Activated T-helper 2 cell treated with anti-CD3 and anti-CD28 coated beads, Interferon-gamma antibody, Interleukin-2, Interleukin-4, amounts not matched to agents 10 μg/mL and 5 μg/mL and 100 μg/mL, durations not matched to agents 14 hours and 24 hours and 36 hours (primary cell): ENCODE measurements at places on chromosomes 3 and 15. TPM values are rescaled to one million over a fixed set of nuclear protein-coding genes. Genes with fewer than 3 reads are reported as not detected.

The STRA6 gene
- total RNA-seq: not detected in 2 replicates

DNA sequence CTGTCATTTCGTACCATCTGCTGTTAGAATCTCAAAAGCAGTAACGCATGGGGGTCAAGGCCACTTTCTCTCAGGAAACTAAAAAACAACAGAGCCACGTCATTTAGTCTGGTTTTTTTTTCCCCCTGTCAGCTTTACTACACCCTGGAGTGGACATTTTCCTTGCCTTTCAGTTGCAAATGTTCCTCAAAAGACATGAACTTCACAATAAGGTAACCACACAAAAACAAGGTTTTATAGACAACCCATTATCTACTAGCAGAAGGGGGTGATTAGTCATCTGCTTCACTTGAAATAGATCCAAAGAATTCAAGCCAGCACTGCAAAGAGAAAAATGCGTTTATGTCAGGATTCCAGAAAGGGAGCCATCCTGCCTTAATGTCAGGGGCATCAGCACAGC, 171.8 kb upstream of the CDIN1 start:
- DNase-seq: no peak

DNA sequence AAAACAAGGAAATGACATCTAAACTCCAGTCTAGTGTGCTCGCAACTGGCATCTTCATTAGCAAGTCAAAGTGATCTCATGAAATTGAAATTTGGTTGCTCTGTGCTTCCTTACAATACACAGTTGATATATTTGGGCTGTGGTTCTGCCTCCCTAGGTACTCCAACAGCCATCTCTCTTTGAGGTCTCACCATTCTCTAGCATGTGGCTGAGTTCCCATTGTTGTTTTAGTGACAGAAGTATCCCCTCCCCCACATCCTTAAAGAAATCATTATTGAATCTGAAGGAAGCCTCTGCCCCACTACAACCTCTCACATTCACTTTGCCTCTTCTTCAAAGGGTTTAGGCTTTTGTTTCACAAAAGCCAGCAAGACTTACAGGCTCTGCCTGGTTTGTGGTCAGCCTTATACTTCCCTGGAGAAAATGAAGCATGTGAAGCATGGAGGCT, 516.5 kb downstream of the NLGN1 start:
- no peak for DNase-seq

GRCh38 chr15:73585871-73586654, 47.1 kb downstream of the NPTN start:
- DNase-seq: no peak

- no peak for DNase-seq
Measured at GRCh38 chr3:42308651-42309050, 42.7 kb upstream of the CCK start.

DNA sequence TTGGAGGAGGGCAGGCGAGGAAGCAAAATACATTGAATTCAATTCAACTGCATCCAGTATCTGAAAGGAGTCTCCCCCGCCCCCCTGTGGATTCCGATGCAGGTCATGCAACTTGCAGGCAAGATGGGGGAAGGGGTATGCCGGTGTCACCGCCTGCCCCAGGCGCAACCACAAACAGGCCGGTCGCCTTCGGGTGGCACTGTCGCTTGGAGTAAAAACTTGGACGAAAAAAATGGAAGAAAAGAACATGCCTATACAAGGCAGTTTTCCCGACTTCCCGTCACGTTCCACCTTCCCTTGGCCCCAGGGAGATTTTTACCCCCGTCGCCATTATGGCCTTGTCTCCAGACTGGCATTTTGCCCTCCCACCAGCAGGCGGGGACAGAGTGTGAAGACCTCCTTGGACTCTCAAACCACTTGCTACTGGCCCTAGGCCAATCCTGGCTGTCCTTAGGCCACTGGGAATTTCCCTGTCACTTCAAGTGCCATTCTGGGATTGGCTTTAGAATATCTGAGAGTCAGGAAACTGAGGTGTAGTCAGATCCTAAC, 1.6 kb upstream of the NTRK3 start:
- DNase-seq: no peak

DNA sequence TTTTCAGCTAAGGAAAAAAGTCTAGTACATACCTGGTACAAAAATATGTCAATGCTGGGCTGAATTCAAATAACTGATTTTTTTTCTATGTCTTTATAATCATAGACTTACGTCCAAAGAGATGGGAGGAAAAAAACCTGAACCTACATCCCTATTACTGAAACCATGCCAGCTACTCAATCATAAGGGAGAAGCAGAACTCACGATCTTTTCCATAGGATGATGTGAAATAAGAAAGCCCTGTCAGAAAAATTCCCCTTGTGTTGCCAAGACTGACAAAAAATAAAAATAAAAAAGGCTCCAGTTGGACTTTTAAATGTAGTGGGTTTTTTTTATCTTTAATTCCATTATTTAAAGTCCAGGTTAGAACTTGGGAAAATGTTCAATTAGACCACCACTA, 3.3 kb downstream of the MSL2 start:
- no peak for DNase-seq

DNA sequence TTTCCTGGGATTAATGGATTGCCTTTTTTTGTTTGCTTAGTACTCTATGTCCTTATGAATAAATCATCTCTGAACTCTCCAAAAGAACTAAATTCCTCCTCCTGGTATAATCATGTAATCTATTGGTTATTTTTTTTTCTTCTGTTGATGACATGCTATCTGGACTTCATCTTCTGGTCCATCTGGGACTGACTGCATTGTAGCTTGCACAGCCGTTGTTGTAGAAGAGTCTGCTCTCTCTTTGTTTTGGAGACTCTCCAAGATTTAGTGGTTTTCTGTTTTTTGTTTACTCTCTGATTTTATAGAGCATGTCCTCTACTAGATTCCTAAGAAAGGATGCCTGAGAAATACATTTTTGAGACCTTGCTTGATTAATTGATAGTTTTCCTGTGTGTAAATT, 19.1 kb downstream of the IREB2 start:
- DNase-seq: no peak
